ENCODE measurements at places on chromosomes 3 and 15. TPM values are rescaled to one million over a fixed set of nuclear protein-coding genes. Genes with fewer than 3 reads are reported as not detected.

Gene MUSTN1
- 2.8 TPM for total RNA-seq

Gene AGBL1
- total RNA-seq = not detected

Gene ARPP19
- 144 TPM for total RNA-seq

- no peak for DNase-seq
Observed at GRCh38 chr15:64197425-64197824, 34.6 kb upstream of the PPIB start.

DNA sequence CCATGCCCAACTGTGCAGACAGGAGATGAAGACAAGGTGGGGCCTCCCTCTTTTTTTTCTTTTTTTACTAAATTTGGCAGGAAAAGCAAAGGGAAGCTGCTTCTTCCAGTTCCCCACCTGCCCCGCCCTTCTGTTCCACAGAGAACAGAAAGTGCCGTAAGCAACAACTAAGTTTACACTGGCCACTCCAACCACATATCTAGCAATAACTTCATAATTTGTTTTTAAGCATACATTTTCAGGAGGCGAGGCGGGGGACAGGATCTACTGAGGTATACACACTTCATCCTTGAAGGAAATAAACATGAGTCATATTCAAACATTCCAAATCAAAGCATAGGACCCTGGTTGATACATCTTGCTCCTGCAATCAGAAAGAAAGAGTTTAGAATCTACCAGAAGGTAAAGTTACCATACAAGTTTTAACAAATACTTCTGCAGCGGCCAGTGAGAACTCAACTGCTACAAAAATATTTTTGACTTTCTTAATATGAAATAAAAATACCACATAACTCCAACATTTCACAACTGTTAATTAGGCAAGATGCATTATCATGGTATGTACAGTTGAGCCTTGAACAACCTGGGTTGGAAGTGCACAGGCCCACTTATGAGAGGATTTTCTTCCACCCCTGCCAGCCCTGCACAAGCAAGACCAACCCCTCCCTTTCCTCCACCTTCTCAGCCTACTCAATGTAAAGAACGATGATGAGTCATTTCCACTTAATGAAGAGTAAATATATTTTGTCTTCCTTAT is 50.7 kb downstream of the FOXP1 start:
- DNase-seq = no peak

- no peak for DNase-seq
Observed at GRCh38 chr3:55701997-55702396, 214.9 kb upstream of the WNT5A start.

GRCh38 chr3:158747417-158747816 is 15.2 kb upstream of the RARRES1 start:
- no peak for DNase-seq

DNA sequence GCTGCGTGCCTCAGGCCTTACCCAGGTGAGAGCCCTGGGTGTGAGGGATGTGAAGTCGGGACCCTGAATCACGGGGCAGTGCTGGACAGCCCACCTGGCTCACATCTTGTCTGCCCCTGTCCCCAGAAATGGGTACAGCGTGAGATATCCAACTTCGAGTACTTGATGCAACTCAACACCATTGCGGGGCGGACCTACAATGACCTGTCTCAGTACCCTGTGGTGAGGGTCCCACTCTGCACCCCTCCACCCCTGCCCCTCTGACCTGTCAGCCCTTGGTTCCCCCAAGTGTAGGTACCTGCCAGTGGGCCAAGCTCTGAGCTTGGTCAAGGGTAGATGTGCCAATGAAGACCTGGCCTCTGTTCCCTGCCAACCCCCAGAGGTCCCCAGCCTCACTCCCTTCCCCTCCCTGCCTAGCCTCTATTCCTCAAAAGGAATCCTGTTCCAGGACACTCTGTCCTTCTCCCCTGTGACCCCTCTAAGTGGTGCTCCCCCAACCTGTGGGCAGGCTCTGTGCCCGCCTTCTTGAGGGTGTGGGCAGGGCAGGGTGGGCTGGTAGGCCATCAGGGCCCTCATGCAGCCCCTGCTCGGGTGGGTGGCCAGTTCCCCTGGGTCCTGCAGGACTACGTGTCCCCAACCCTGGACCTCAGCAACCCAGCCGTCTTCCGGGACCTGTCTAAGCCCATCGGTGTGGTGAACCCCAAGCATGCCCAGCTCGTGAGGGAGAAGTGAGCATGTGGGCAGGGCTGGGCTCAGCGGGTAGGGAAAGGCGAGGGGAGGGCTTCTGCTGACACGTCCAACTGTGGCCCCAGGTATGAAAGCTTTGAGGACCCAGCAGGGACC is 25.1 kb downstream of the NBEAL2 start:
- no peak for DNase-seq

Gene CCNL1
- 593 TPM for total RNA-seq

Gene BBX
- 33.0 TPM for total RNA-seq

- no peak for DNase-seq
Observed at GRCh38 chr3:196055683-196056270, 26.1 kb downstream of the TFRC start.

Gene NOX5
- total RNA-seq = 0.28 TPM

Gene FOXB1
- total RNA-seq = not detected

- no peak for DNase-seq
Observed at GRCh38 chr15:74264081-74264501, 28.0 kb downstream of the CCDC33 start.

GRCh38 chr3:75985432-75985831 is 200.1 kb upstream of the ZNF717 start:
- DNase-seq = no peak

DNA sequence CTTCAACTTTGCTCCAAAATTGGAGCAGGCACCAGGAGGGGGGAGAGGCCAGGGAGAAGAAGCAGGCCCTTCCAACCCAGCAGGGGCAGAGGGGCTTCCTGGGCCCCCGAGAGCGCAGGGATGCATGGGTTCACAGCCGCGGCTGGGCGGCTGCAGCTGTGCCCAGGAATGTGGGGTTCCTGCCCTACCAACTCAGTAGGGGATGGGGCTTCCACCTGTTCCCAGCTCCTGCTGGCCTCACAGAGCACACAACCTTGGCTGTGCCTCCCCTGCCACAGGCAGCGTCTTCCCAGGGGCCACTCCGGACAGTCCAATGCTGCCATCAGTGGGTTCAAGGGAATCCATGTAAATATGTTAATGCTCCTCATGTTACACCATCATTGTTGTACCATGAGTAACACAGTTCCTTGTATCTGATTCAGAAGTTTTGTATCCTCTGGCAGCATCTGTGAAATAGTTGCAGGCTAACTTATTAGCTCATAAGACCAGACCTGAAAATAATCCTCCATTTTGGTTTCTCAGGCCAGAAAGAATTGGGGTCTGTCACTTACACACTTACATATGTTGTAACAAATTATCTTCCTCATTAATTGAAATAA is 12.1 kb upstream of the SIAH2 start:
- no peak for DNase-seq

Gene PCOLCE2
- total RNA-seq = 238 TPM

DNA sequence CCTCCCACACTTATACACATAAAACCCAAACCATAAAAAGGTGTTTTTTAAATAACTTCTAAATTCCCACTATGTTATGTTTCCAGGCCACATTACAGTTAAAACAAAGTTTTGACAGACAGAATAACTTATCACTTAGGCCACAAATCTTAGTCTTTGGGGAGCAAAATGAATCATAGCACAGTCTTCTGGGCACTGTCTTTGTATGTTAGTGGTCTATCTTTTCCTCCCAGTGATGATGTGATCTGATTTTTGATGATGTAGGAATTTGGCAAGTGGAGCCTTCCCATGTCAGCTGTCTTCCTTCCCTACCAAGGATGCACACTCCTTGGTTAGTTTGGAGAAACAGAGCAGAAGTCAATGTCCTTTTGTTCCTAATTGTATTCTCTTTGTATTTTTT is 67.3 kb downstream of the THSD4 start:
- DNase-seq = no peak

- no peak for DNase-seq
Observed at GRCh38 chr15:32104061-32104995, 74.0 kb downstream of the CHRNA7 start.

- DNase-seq = no peak
Observed at GRCh38 chr3:179832333-179832854, 179.6 kb downstream of the USP13 start.

GRCh38 chr3:123741041-123741511 is 143.1 kb downstream of the MYLK start:
- no peak for DNase-seq

DNA sequence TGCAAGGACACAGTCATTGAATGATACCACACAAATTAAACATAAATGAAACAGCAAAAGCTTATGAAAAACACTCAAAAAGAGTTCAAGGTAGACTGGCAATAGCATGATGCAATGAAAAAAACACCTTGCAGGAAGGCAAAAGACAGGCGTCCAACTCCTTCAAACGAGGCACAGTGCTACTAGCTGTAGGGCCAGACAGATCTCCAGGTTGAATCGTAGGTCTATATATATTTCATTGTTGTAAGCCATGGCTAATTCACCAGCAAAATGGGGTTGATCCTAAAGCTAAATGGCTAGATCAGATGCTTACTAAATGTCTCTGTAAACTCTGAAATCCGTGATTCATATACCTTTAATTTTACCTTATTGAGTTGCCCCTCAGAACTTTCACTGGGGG is 94.2 kb downstream of the THRB start:
- no peak for DNase-seq

Gene CDCP1
- total RNA-seq = 0.16 TPM

Gene ARNT2
- total RNA-seq = 3.6 TPM

Gene ADAMTS17
- total RNA-seq = 2.0 TPM

DNA sequence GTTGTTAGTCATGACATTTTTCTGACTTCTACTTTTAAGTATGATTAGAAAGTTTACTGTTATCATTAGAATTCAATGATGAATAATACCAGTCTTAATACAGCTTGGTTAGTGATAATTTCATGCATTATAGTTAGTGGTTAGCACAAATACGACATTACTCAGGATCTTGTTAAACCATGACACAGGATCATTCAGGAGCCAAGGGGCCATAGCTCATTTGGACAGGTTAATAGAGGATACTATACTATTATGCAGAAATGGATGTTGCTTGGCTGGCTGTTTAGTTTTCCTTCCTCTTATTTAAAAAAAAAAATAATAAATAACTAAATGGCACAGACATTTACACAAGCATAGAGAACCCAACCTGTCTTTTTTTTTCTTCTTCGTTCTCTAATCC is 55.5 kb downstream of the NSUN3 start:
- no peak for DNase-seq

Gene KCNAB1
- total RNA-seq = 7.2 TPM

GRCh38 chr3:124227150-124227630 is 235.3 kb upstream of the ROPN1 start:
- DNase-seq = no peak

DNA sequence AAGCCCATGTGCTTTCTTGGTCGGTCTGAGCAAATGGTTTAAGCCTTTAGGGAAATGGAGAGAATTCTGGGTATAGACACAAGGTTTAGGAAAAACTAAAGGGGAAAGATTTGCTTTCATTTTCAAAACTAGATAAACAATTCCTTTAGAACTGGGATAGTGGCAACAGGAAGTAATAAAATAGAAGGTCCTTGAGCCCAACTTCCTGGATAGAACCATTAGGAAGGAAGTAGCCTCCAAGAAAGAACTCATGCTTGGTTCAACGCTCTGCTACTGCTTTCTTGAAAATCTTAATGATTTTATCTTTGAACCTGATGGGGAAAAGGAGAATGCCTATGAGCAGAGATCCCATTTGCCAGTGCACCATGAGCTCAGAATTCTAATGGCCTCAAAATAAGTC is 147.0 kb upstream of the THRB start:
- no peak for DNase-seq

DNA sequence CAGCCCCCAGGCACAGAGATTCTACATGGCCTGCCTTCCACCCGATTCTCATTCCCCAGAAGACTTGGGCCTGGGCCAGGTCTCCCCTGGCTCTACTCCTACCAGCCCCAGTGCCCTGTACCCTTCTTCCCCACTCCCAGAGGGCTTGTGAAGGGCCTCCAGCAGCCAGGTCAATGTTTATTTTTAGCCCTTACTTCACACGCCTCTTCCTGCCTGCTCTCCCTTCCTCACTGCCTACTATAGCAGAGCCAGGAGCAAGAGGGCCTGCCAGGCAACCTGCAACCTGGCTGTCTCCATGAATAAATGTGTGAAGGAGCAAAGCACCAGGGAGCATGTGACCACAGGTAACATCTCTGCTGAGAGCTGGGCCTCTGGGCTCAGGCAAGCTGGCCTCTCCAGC is 26.4 kb upstream of the APEH start:
- no peak for DNase-seq

Gene CCRL2
- total RNA-seq = 17.8 TPM

DNA sequence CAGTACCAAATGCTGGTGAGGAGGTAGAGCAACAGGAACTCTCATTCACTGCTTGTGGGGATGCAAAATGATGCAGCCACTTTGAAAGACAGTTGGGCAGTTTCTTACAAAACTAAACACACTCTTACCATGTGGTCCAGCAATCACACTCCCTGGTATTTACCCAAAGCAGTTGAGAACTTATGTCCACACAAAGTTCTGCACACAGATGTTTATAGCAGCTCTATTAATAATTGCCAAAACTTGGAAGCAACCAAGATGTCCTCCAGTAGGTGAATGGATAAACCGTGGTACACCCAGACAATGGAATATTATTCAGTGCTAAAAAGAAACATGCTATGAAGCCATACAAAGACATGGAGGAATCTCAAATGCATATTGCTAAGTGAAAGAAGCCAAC is 139.1 kb upstream of the SLC6A11 start:
- no peak for DNase-seq

DNA sequence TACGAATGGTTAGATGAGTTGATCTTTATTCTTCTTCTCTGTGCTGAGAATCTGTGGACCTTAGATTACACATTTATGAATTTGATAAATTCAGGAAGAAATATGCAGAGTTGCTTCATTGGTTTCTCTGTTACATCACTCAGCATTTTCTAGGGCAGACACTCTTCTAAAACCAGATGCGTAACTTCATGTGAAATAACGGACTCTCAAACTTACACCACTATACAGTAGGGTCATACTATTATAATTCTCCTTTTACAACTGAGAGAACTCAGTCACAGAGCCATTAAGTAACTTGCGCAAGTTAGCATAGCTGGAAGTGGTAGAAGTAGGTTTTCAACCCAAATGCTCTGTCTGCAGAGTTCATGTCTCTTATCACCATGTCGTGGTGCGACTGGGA is 5.7 kb downstream of the TMEM207 start:
- DNase-seq = no peak

DNA sequence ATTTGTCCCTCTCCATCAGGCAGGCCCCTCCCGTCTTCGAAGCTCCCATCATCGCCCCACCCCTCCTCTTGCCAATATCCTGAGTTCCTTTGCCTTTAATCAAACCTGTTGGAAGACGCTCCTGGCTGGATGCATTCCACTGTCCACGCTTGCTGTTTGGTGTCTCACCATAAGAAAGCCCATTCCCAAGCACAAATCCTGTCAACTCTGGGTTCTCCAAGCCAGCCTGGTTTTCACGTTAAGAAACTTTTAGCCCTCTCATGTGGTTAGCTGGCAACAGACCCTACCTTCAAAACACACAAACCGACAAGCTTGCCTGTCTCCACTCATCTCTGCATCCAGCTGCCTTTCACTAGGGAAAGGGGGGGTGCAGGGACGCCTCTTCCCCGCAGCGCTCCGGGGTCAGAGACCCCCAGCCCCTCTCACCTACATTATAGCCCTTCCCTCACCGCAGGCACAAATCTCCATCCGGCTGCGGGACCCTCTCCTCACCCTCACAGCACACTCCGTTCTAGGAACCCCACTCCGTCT is 1.1 kb downstream of the GORASP1 start:
- DNase-seq = no peak

Data from omental fat pad (tissue), 4 donors.